ENCODE measurements at places on chromosomes 12 and 14. TPM values are rescaled to one million over a fixed set of nuclear protein-coding genes. Genes with fewer than 3 reads are reported as not detected.

DNA sequence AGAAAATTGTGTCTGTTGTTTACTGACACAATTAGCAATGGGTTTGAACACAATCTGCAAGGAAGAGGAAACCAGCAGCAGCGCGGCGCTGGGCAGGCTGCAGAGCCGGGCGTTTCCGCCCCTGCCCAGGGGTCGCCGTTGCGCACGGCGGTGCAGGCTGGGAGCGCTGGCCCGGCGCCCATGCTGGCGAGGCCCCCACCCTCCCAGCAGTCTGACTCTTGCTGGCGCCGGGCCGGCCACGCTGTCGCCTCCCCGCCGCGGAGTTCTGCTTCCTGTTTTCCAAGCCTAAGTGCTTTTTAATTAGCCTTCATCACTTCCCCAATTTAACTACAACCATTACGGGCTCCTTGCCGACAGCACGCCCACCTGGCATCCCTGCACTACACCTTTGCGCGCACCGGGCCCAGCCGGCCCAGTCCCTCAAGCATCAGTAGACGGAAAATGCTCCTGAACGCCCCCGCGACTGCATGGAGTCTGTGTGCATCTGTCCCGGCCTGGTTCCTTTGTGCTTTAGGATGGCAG lies 212.1 kb downstream of the GXYLT1 start:
- DNase-seq, result peak; percentile 61

DNA sequence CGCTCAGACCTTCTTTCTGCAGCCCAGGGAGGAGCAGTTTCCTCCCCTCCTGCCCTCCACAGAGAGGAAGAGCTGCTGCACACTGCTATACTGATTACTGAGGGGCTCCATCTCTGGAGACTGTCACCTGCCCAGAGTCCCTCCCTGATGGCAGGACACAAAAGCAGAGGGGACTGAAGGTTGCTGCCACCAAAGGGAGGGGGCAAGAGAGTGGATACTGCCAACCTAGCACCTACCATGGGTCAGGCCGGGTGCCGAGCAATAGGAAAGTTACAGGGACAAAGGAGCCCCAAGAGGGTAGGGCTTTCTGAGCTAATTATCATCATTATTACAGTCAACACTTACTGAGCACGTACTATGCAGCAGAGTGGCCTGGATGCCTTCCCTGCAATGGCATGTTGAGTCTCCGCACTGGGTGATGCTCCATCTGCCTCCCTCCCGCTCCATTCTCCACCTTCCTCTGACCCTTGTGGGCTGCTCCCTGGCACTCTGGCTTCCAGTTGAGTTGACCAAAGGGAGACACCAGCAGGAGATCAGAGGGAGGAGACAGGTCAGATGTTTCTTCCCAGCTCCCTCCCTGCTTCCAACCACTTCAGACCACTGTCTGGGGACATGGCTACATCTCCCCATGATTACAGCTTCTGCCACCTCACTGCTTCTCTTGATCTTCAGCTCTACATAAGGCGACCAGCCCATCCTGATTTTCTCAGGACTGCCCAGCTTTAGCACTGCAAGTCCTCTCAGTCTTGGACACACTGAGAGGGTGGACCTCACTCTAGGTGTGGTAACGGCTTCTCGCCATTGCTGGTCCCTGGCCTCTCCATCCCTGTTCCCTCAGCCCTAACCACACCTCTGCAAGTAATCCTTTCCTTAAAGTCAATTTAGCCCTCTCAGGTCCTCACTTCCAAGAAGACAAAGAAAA lies 2.6 kb upstream of the KRT79 start:
- DNase-seq, result no peak

- no peak for DNase-seq
These were observed 107.4 kb downstream of the RERGL start for GRCh38 chr12:17982556-17982955.

DNA sequence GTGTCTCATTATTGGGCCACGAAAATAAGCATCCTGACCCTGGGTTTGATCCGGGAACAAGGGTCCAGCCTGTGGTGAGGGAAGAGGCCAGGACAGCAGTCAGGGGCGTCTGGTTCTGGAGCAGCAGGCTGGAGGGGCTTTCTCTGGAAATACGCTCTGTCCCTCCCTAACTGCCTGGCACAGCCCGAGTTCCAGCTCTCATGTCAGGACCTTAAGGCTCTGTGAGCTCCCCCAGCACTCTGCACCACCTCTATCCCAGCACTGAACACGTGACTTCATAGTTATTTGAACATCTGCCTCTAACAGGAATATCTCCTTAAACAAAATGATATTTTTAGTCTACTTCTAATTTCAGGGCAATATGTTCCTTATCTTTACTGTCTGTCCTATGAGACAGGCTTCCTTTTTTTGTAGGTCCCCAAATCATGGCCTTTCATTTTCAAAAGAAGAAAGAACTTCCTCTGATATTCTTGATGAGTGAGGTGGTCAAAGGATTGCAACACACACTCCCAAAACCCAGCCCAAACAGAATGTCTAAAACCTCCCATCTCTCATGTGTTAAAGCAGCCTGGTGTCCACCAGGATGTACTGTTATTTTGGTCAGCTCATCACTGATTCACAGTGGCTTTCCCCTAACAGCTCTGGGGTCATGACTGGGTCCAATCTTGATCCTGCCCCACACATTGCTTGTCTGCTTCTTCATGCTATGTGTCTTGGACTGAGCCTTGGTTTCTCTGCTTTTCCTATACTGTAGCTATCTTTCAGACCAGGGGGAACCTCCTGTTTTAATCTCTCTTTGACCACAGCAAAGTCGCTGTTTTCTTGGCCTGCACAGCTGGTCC lies 9.7 kb downstream of the AQP6 start:
- DNase-seq, result no peak

GRCh38 chr14:44669496-44669895 lies 162.4 kb upstream of the FSCB start:
- DNase-seq, result no peak

DNA sequence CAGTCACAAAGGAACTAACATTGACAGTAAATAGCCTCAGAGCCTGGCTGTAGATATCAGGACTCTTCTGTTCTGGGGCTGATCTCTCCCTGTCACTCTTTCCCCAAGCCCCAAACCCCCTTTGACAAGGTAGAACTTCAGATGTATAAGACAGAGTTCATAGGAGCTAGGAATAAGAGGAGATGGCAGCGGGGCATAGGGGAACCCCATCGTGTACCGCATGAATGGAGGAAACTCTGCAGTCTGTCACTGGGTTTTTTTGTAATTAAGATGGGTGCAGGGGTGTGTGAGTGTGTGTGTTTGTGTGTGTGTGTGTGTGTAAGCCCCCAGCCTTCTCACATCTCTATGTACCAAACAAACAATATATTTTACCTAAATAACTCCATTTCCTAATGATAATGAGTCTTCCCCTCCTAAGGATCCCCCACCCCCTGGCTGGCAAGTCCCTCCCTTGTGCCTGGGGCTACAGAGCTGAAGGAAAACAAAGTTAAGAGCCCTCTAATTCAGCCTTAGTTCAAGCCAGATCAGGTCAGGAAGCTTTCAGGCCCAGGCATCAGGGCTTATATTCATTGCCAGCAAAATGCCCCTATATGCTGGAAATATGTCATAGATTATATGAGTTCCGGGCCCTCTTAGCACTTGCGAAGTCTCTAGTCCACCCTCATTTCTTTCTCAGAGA lies 9.1 kb upstream of the HOXC4 start:
- no peak for DNase-seq

DNA sequence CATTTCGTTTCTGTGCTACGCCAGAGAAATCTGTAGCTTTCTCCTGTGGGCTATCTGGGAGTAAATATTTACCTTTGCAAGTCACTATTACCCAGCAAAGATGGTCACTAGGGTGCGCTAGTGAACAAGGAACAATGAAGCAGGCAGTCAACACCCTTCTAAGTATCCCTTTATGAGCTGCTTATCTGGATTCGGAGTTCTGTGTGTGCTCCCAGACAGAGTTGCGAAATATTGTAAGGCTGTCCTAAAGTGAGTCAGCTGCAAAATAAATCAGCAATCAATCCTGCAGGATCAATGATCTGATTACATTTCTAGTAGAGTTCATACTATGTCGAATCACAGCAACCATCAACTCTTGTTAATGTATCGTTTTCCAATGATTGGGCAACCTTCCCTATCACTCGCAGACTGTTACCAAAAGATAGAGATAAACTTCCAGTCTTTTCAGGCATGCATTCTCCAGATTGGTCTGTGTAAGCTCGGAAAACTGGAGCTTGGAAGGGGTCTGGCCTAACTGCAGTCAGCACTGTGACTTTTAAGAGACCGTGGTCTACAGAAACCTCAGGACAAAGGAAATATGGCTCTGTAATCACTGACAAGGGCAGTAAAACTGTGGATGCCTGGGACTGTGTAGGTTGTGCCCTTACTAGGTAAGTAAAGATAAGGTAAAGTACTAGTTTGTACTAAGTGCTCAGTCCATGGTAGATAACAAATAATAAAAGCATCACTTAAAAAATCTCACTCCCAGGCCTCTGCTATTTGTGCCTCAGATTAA lies 133.5 kb downstream of the KCNK10 start:
- no peak for DNase-seq

GRCh38 chr14:68450391-68451120 lies 342.3 kb downstream of the ZFP36L1 start:
- DNase-seq, result no peak

The CEBPE gene
- total RNA-seq, result not detected

The EEF1AKMT3 gene
- 1.4 TPM for total RNA-seq

The OR4E2 gene
- total RNA-seq, result not detected

The IAPP gene
- total RNA-seq, result not detected

All from CD4-positive, alpha-beta T cell (primary cell).